ENCODE measurements at places on chromosomes 12 and 14. TPM values are rescaled to one million over a fixed set of nuclear protein-coding genes. Genes with fewer than 3 reads are reported as not detected.

DNA sequence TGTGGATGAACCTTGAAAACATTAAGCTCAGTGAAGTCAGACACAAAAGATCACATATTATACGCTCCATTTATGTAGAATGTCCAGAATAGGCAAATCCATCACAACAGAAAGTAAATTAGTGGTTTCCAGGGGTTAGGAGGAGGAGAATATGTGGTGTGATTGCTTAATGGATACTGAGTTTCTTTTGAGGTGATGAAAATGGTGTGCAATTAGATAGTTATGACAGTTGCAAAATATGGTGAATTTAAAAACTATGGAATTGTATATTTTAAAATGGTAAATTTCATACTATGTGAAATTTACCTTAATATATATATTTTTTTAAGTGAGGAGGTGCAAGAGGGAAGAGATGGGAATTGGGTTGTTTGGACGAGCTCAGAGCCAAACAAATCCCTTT lies 46.3 kb upstream of the KICS2 start:
- no peak for DNase-seq

GRCh38 chr14:105141026-105141425 lies 27.6 kb downstream of the JAG2 start:
- no peak for DNase-seq

- DNase-seq: no peak
Measured at GRCh38 chr14:72434856-72435255, 459.0 kb downstream of the DPF3 start.

The KLRK1 gene
- 0.65 TPM for total RNA-seq
